Osteocyte (in vitro differentiated cells): ENCODE measurements at places on chromosomes 2 and 18.

DNA sequence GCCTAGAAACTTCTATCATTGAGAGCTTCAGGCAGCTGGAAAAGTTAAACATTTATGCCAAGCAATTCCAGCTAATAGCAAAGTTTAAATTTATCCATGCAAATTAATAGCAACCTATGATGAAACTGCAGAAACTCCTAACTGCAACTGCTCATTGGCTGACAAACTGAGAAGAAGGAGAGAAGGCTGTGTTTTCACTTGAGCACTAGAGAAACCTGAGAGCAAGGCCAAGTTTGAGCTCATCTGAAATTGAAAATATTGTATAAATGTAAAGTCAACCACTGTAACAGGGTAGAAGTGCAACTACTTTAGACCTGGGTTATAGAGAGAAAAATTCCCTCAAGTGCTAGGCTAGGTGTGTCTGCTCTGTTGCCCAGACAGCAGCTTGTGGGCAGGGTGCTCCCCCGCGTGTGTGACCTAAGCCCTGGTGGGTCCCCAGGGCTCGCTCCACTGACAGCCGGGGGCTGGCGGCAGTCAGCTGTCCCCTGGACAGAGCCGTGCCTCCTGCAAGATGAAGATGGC is 50.2 kb downstream of the CABYR start:
- H3K27me3 ChIP-seq: no peaks in the 10 kb centered on the region
- DNase-seq: no peak
- no peak overlapping the region for H3K4me3 ChIP-seq
- no peak overlapping the region for H3K27ac ChIP-seq
- H3K36me3 ChIP-seq: no peaks in the 10 kb centered on the region

GRCh38 chr2:128304715-128305554 is 13.7 kb downstream of the HS6ST1 start:
- peaks cover 86% of the 10 kb centered on the region for H3K4me1 ChIP-seq
- H3K4me3 ChIP-seq: no peak overlapping the region
- H3K36me3 ChIP-seq: no peaks in the 10 kb centered on the region
- DNase-seq: no peak
- no peaks in the 10 kb centered on the region for H3K27me3 ChIP-seq

- no peak for DNase-seq
- peaks cover 5% of the 10 kb centered on the region for H3K4me1 ChIP-seq
- H3K36me3 ChIP-seq: peaks cover 12% of the 10 kb centered on the region
Measured at GRCh38 chr18:49444581-49444980, 15.9 kb downstream of the DYM start.

GRCh38 chr18:51897884-51898283 is 442.1 kb upstream of the DCC start:
- no peak for DNase-seq
- H3K36me3 ChIP-seq: no peaks in the 10 kb centered on the region
- no peak overlapping the region for H3K27ac ChIP-seq
- H3K4me1 ChIP-seq: no peaks in the 10 kb centered on the region
- no peak overlapping the region for H3K4me3 ChIP-seq

- H3K4me1 ChIP-seq: peaks cover 5% of the 10 kb centered on the region
- no peak overlapping the region for H3K4me3 ChIP-seq
- no peaks in the 10 kb centered on the region for H3K27me3 ChIP-seq
- no peaks in the 10 kb centered on the region for H3K36me3 ChIP-seq
- no peak for DNase-seq
- H3K27ac ChIP-seq: no peak overlapping the region
Measured at GRCh38 chr18:63247926-63248325, 71.6 kb downstream of the BCL2 start.

GRCh38 chr18:50791599-50792438 is 28.0 kb downstream of the MRO start:
- H3K27ac ChIP-seq: no peak overlapping the region
- DNase-seq: no peak
- no peaks in the 10 kb centered on the region for H3K4me1 ChIP-seq
- H3K27me3 ChIP-seq: peaks cover 22% of the 10 kb centered on the region
- no peaks in the 10 kb centered on the region for H3K36me3 ChIP-seq

DNA sequence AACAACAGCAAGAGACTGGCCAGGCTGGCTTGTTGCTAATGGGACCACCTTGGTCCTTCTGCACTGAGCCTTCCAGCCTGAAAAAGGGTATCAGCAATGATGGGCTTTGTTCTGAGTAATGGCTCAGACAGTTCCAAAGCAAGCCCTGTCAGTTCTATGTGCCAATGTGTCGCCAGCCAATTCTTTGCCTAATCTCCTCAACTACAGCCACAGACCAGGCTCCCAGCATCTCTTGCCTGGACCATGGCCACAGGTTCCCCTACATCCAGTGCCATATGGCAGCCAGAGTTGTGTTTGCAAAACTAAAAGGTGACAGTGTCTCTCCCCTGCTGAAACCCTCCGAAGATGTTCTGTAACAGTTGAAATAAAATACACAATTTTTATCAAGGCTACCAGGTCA is 61.5 kb upstream of the TMEM177 start:
- H3K27me3 ChIP-seq: peaks cover 14% of the 10 kb centered on the region
- DNase-seq: no peak
- H3K4me1 ChIP-seq: no peaks in the 10 kb centered on the region
- H3K27ac ChIP-seq: no peak overlapping the region
- no peak overlapping the region for H3K4me3 ChIP-seq
